ENCODE measurements at places on chromosomes 5 and 9.

DNA sequence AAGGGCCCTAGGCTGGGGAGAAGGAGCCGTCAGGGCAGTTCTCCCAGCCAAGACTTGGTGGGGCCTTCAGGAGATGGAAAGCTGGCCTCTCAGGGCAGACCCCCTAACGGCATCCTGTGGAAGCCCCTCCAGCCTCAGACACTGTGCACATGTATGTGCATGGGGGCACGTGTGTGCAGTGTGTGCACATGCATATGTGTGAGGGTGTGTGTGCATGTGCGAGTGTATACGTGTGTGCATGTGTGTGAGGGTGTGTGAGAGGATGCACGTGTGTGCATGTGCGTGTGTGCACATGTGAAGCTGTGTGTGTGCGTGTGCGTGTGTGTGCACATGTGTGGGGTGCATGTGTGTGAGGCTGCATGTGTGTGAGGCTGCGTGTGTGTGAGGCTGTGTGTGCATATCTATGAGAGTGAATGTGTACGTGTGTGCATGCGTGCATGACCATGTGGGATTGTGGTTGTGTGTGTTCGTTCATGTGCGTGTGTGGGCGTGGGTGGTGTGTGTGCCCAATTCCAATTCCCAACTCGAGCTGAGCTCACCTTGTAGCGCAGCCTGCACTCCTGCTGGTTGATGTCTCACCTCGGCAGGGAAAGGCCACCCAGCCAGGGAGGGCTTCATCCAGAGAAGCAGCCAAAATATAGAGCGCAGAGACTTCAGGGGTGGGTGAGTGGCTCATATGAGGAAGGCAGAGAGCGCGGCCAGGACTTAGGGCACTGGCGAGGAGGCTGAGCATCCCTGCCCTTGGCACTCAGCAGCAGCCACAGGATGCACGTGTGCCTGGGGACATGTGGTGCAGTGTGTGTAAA is 142.7 kb upstream of the PPP1R26 start:
- DNase-seq, result no peak

DNA sequence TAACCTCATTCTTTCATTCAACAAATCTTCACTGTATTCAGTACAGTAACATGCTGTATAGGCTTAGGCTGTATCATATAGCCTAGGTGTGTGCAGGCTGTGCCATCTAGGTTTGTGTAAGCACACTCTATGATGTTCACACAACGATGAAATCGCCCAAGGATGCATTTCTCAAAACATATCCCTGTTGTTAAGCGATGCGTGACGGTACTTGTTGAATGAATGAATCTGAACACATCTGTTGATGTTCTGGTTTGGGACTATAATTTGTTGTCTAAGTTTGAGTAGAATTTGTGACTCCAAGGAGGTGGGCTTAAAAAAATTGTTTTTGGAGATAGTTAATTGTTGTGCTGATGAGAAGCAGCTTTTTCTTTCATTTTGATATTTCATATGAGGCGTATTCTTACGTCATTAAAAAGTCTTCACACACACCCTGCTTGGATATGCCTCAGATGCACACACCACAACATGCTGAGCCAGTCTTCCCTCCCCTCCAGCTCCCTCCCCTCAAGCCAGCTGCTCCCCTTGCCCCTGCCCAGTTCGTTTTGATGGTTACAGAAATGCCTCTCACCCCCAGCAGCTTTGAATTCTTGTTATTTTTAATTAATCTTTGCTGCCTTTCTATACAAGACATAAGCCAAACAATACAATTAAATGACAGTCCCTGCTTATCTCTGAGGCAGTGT is 5.5 kb upstream of the PSAT1 start:
- no peak for DNase-seq

DNA sequence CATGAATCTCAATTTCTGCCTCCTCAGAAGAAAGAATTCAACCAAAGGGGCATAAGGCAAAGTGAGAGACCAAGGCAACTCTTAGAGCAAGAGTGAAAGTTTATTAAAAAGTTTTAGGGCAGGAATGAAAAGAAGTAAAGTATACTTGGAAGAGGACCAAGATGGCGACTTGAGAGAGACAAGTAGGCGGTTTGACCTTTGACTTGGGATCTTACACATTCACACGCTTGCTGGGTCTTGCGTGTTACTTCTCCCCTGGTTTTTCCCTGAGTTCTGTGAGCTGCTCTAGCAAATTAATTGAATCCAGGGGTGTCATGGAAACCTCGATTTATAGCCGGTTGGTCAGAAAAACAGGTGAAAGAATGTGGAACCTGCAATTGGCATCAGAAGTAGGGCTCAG is 7.0 kb downstream of the ZNF346 start:
- no peak for DNase-seq

- no peak for DNase-seq
Measured at GRCh38 chr5:126499853-126500342, 76.7 kb downstream of the GRAMD2B start.

- no peak for DNase-seq
Measured at GRCh38 chr5:148343046-148343407, 7.7 kb downstream of the SPINK9 start.
